ENCODE measurements at places on chromosomes 5 and 9. TPM values are rescaled to one million over a fixed set of nuclear protein-coding genes. Genes with fewer than 3 reads are reported as not detected.

- peaks cover 40% of the 10 kb centered on the region for H3K4me1 ChIP-seq
- no peak overlapping the region for H3K4me3 ChIP-seq
- H3K27ac ChIP-seq: no peak overlapping the region
- H3K27me3 ChIP-seq: peaks cover 82% of the 10 kb centered on the region
- peak; percentile 11 for DNase-seq
These were observed 5.3 kb downstream of the PRDM6 start for GRCh38 chr5:123094237-123094918.

- no peaks in the 10 kb centered on the region for H3K36me3 ChIP-seq
- no peak overlapping the region for H3K27ac ChIP-seq
- H3K4me1 ChIP-seq: no peaks in the 10 kb centered on the region
These were observed 332.4 kb downstream of the EFNA5 start for GRCh38 chr5:107338335-107338734.

DNA sequence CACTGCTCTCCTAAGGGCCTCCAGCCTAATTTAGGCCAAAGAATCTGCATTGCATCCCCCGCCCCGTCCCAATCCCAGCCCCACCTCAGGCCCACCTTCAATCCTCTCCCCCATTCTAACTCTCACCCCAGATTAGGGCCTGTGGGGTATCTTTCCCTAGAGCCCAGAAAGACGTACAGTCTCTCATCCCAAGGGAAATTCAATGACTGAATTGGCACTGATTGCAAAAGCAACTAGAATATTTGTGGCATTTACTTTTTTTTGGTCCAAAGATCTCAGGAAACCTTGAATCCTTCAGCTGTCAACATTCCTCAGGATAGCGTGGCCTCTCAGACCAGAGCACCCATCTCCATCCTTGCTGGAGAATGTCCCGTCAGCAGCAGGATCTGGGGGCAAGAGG is 30.6 kb downstream of the TRMO start:
- H3K4me3 ChIP-seq: no peak overlapping the region
- no peak overlapping the region for H3K27ac ChIP-seq
- peaks cover 12% of the 10 kb centered on the region for H3K36me3 ChIP-seq
- no peak for DNase-seq

- H3K27ac ChIP-seq: no peak overlapping the region
- no peaks in the 10 kb centered on the region for H3K36me3 ChIP-seq
- no peak for DNase-seq
- no peak overlapping the region for H3K4me3 ChIP-seq
These were observed 149.2 kb downstream of the DMRTA1 start for GRCh38 chr9:22595805-22596204.

DNA sequence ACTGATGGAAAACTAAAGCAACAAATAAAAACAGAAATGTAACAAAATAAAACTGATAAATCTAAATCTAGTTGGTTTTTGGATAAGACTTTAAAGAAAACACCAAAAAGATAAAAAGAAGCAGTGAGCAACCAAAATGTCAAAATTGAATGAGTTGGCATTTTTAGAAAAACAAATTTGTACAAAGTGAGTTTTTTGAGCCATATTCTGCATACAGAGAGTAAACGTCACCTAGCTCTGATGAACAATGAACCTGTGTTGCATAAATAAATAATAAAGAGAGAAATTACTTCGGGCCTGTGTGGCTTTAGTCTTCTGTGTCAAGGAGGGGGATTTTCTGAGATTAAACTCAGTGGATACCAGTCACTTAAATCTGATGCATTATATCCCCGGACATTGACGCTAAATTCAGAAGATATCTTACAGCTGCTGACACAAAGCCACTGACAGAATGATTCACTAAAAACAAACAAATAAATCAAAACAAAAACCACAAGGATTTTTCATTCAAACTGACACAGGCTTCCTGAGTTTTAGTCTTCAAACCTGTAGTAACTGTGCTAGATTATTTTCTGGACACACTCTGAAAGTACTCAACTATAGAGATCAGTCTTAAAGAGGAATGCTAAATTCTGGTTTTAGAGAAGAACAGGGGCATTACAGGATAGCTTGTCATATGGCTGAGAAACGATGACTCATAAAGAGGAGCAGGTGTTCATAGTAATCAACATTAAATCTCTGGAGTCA is 403.5 kb upstream of the ST8SIA4 start:
- no peak for DNase-seq
- no peaks in the 10 kb centered on the region for H3K4me1 ChIP-seq
- no peaks in the 10 kb centered on the region for H3K27me3 ChIP-seq
- no peak overlapping the region for H3K4me3 ChIP-seq

ORM2 gene
- polyA plus RNA-seq: not detected

EIF4EBP3 gene
- polyA plus RNA-seq: 80.2 TPM

DNA sequence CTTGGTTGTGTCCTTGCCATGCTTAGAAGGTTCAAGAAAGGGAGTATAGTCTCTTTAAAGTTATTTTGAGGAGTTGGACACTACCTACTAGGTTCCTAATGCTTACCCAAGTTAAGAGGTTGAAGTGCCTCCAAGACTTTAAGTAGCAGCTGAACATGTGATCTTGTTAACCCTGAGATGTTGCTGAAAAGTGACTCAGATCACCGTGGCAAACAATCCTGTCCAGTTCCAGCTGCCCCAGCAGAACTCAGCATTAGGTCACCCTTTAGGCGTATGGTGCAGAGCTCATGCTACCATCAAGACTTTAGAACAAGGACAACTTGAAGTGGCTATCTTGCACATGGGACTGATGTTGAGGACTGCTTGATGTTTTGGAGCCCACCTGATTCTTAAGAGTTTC is 22.5 kb downstream of the ZNF462 start:
- H3K27me3 ChIP-seq: no peaks in the 10 kb centered on the region
- peaks cover 10% of the 10 kb centered on the region for H3K4me1 ChIP-seq
- DNase-seq: no peak
- no peaks in the 10 kb centered on the region for H3K36me3 ChIP-seq

DNA sequence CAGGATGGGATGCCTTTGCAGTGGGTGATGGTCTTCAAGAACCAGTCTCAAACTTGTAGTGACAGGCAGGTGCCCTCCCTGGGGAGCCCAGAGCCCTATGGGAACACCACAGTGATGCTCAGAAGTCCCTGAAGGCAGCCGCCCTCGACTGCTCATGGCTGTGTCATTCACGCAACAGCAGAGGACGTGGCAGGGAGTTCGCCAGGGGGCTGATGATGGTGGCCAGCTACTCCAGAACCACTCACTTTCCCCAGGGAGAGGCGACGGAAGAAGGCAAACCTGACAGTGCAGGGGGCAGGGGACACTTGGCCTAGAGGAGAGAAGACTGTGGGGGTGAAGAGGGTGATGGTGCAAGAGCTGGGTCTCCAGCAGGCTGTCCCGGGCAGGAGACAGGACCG is 4.0 kb downstream of the IL13 start:
- no peaks in the 10 kb centered on the region for H3K36me3 ChIP-seq
- no peak overlapping the region for H3K27ac ChIP-seq
- H3K4me1 ChIP-seq: no peaks in the 10 kb centered on the region
- no peak for DNase-seq
- no peak overlapping the region for H3K4me3 ChIP-seq

TLX3 gene
- not detected for polyA plus RNA-seq

- no peak overlapping the region for H3K27ac ChIP-seq
- H3K36me3 ChIP-seq: no peaks in the 10 kb centered on the region
- no peaks in the 10 kb centered on the region for H3K27me3 ChIP-seq
- no peak for DNase-seq
These were observed 153.7 kb upstream of the GRAMD2B start for GRCh38 chr5:126269511-126269910.

- peaks cover 10% of the 10 kb centered on the region for H3K36me3 ChIP-seq
- H3K4me3 ChIP-seq: peak overlapping the region; percentile 56
- DNase-seq: no peak
- no peaks in the 10 kb centered on the region for H3K27me3 ChIP-seq
- H3K27ac ChIP-seq: peak overlapping the region; percentile 95
These were observed 315 bp downstream of the PIK3R1 start for GRCh38 chr5:68215898-68216244.

ALDOB gene
- polyA plus RNA-seq: 13.0 TPM

DNA sequence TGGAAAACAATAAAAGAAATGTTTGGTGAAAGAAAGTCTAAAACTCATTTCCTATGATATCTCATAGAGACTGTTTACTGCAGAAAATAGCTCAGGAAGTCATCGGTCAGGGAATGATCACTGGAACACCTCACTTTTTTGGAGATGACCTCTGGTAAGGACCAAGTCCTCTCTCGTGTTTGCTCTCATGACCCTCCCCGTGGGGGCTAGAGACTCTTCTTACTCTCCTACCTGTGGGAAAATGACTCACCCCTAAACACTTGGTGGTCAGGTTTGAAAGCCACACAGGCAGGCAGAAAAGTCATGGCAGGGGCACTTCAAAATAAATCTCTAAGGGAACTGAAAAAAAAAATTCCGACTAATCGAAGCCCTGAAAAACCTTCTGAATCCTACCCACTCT is 48.2 kb downstream of the FAM240B start:
- H3K36me3 ChIP-seq: no peaks in the 10 kb centered on the region
- no peak overlapping the region for H3K4me3 ChIP-seq
- no peaks in the 10 kb centered on the region for H3K27me3 ChIP-seq
- DNase-seq: no peak
- no peak overlapping the region for H3K27ac ChIP-seq
- peaks cover 6% of the 10 kb centered on the region for H3K4me1 ChIP-seq

Measured in stomach (tissue), 19 donors.